GDM1 (cell line): ENCODE measurements at places on chromosomes 6 and 20.
A peak's percentile ranks its signal among the peaks of the same experiment; 100 is the strongest.

DNA sequence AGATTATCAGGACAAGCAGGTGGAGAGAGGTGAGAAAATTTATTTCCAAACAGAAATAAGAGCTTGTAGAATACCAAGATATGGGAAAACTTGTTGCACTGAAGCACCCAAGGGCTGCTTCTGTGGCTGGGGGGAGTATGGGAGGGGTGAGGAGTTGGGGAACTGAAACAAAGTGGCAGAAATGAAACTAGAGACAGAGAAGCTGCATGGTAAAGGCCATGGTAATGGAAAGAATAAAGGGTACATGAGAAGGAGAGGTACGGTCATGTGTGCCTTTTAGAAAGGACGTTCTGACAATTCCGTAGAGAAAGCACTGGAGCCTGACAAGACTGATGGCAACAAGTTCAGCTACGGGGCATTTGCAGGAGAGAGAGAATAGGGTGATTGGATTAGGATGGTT, 51.6 kb upstream of the RIN2 start:
- DNase-seq, result no peak

- DNase-seq, result no peak
Observed at GRCh38 chr6:115720900-115721299, 339.8 kb downstream of the FRK start.

GRCh38 chr20:53408691-53409446, 184.8 kb downstream of the ZNF217 start:
- no peak for DNase-seq

DNA sequence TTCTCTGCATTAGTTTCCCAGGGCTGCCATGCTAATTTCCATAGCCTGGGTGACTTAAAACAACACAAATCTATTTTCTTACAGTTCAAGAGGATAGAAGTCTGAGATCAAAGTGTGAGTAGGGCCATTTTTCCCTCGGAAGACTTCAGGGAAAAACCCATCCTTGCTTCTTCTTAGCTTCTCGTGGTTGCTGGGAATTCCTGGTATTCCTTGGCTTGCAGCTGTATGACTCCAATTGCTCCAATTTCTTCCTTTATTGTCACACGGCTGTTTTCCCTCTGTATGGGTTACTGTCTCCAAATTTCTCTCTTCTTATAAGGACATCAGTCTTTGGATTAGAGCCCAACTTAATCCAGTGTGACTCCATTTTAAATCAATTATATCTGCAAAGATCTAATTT, 128.4 kb upstream of the JAG1 start:
- DNase-seq, result no peak

DNA sequence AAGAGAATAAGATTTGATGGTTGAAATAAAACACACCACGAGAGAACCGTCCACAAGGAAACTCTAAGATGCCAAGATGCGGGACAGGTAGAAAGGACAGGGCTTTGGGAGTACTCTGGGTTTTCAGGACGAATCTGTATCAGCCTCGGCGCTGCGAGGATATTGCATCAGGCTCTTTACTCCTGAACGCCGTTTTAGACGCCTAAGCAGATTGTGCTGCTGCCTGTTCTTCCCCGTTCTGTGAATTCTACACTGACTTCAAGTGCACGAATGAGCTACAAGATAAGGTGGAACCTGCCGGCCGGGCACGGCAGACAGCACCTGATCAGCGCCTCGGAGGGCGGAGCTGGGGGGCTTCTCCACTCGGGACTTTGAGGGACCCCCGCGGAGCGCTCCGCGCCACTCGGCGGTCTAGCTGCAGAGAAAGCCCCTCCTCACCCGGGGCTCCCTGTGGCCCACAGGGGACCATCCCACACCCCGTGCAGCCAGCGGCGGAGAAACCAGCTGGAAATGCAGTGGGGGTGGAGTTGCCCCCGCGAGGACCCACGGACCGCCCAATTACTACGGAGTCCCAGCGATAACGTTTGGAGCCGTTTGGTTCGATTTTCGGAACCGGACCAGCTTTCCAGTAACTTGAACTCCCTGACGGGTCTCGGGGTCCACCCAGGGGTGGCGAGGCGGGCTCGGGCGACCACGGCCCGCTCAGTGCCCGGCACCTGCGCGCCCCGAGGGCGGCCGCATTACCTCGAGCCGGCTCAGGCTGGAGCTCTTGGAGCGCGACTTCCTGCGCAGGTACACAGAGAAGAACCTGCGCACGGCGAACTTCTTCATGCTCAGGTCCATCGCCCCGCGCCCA, 646 bp downstream of the RPS6KA2 start:
- no peak for DNase-seq

DNA sequence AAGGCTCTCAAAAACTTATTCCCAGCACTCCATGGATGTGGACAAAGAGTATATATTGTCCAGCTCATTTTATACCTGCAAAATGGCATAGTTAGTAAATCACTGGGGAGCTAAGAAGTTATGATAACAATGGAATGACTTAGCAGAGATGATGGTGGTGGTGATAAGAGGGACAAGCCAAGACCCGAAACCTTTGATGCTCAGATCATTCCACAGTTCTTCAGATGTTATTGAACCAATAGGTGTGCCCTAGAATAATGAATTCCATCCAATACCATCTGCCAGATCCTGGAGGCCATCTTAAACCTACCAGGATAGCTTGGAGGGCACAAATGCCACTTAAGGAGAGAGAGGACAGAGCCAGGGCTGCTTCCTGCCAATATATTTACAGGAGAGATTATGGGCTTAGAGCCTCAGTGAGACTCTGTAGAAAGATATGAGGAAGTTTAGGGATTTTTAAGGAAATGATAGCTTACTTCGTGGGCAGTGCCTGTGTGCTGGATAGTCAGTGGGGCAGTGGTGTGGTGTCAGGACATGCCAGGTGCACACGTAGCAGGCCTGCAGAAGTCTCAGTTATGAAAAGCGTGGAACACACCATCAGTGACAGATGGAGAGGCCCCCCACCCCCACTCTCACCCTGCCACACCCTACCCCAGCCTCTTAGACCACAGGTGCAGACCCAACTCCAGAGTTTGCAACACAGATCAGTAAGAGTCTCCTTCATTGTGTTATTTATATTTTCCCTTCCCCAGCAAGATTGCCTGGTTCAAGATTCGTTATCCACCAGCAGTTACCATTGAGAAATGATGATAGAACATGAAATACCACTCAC, 209.7 kb upstream of the SUPT3H start:
- DNase-seq, result no peak

DNA sequence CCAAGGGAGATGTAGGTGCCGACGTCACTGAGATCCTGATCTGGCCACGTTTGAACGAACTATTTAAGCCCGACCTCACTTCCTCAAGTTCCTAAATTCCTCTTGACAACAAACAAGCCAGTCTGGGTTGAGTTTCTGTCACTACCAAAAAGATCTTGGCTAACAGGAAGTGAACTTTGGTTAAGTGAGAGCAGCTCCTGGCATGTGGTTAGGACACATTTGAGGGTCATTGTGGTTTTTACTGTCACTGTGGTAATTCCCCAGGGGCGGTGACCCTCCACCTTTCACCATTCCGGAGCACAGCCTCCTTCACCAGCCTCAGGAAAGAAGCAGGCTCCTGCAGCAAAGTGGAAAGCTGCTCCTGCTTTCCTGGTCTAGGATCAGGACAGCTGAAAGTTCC, 43.1 kb upstream of the ZNF831 start:
- DNase-seq, result no peak

GRCh38 chr6:30752157-30752927, 8.0 kb upstream of the IER3 start:
- no peak for DNase-seq

DNA sequence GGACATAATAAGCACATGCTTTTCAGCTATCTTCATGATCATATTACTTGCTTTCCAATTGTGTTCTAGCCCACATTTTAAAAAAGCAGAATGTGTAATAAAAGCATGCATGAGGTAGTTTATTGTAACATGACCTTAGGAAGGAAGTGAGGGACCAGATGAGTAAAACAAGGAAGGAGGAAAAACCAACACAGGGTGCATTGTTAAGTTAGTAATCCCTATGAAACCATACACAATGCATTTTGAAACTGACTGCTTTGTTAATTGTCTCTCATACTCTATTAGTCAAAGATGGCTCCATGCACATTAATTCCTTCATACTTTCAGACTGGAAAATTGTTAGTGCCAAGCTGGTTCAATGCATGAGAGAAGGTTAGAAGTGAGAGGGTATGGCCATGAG, 37.7 kb upstream of the CENPW start:
- no peak for DNase-seq

DNA sequence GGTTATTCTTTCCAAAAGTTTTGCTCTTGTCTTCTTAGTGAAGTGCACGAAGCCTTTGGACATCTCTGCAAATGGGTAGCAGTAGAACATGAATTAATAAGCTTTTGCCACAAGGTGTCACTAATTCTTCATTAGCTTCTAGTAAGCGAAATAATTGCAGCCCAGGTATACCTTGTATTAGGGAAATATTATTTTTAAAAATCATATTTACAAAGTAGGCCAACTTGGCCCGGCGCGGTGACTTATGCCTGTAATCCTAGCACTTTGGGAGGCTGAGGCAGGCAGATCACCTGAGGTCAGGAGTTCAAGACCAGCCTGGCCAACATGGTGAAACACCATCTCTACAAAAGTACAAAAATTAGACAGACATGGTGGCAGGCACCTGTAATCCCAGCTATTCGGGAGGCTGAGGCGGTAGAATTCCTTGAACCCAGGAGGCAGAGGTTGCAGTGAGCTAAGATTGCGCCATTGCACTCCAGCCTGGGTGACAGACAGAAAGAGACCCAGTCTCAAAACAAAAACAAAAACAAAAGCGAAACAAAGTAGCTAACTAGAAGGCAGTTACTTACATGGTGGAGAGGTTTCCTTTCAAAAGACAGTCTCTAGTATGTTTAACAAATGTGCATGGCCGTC, 8.8 kb upstream of the RSPH3 start:
- DNase-seq, result peak; percentile 13

- DNase-seq, result no peak
Observed at GRCh38 chr20:1281279-1282057, 15.4 kb downstream of the SNPH start.

GRCh38 chr20:59588236-59588855, 16.0 kb upstream of the PHACTR3 start:
- no peak for DNase-seq

- no peak for DNase-seq
Observed at GRCh38 chr6:137193256-137194070, 20.0 kb upstream of the IL22RA2 start.

DNA sequence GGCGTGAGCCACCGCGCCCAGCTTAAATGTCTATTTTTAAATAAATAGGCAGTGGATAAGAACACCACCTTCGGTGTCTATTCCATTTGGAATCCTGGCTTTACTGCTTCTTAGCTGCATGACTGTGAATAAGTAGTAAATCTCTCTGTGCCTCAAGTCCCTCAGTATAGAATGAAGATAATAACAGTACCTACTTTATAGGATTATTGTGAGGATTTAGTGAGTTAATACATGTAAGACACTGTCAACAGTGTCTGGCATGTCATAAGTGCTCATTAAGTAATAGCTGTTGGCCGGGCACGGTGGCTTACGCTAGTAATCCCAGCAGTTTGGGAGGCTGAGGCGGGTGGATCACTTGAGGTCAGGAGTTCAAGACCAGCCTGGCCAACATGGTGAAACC, 10.1 kb downstream of the TPX2 start:
- DNase-seq, result no peak

DNA sequence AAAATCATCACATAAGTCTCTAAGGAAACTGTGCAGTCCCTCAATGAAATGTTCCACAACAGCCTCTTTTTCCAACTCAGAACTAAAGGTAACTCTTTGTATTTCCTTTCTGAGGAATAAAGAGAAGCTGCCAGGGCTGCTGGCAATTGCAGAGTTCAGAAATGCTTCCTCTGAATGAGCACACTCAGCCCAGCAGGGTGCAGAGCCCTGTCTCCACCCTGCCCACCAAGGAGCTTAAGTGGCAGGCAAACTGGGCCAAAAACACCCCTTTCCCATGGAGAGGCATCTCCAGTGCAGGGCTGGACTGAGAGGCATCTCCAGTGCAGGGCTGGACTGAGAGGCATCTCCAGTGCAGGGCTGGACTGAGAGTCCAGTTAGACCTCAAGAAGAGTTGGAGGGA, 255.4 kb downstream of the GMPR start:
- DNase-seq, result no peak

DNA sequence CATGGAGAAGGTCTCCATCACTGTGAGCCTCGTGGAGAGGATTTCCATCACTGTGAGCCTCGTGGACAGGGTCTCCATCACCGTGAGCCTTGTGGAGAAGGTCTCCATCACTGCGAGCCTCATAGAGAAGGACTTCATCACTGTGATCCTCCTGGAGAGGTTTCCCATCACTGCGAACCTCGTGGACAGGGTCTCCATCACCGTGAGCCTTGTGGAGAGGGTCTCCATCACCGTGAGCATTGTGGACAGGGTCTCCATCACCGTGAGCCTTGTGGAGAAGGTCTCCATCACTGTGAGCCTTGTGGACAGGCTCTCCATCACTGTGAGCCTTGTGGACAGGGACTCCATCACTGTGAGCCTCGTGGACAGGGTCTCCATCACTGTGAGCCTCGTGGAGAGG, 140.4 kb downstream of the ERMARD start:
- DNase-seq, result no peak

GRCh38 chr6:24284006-24284405, 73.9 kb downstream of the DCDC2 start:
- DNase-seq, result no peak

GRCh38 chr6:24966381-24966780, 30.6 kb upstream of the RIPOR2 start:
- DNase-seq, result no peak

DNA sequence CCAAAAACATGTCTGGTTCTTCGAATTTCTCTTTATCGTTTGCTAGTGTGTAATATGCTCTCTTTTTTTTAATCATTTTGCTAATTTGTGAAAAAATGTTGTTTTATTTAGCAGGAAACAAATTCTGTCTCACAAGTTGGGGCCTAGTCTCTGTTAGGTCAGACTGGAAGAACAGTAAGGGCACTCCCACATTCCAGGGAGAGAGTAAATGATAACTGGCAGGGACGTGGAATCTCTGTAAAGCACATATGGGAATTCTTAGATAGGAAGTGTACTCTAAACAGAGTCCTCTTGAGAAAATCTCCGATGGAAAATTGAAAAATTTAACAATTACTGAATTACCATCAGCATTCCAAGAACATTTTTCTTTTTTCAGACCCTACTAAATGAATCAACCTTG, 16.4 kb upstream of the CCDC28A start:
- no peak for DNase-seq

DNA sequence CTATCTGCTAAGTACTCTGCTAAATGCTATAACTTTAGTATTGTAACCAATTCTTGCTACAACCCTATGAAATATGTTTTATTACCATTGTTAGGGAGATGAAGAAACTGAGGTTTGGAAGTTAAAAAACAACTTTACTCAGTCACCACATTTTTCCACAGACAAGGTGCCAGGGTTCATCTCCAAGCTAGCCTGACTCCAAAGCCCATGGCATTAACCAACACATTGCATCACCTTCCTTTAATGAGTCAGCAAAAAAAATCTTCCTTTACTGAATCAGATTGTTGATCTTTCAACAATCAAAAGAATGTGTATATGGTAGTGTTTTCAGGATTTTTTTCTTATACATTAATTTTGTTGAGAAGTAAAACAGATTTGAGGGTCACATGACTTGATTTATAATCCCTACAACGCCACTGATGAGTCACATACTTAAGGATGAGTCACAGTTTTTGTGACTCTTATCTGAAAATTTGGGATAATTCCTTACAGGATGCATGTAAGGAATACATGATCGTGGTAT, 41.5 kb downstream of the MAN1A1 start:
- DNase-seq, result no peak
